ENCODE measurements at places on chromosomes 7 and 10.

GRCh38 chr7:41065663-41066062, 637.2 kb downstream of the INHBA start:
- DNase-seq, result no peak

GRCh38 chr7:845091-845490, 12.8 kb downstream of the SUN1 start:
- no peak for DNase-seq

GRCh38 chr10:123553810-123554430, 112.2 kb upstream of the GPR26 start:
- DNase-seq, result no peak

GRCh38 chr7:129923709-129924108, 29.1 kb downstream of the UBE2H start:
- no peak for DNase-seq

GRCh38 chr7:24334627-24335026, 50.6 kb downstream of the NPY start:
- no peak for DNase-seq

DNA sequence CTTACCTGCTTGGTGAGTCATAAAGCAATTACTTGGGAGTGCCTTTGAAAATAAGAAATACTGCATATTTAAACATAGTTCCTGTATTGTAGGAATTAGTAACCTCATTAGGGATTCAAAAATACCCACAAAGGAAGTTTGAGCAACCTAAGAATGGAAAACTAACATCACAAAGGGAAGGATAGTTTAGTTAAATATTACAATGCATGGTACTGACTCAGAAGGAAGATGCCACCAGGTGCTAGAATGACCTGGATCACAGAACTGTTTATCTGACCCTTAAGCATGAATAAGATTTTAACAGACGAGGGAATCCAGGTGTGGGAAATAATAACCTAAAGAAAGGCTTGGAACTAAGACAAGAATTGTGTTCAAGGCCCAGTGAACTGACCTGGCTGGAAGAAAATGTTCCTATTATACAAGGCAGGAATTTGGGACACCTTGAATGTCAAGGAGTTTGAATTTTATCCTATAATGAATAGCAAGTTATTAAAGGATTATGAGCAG, 106.4 kb downstream of the GSAP start:
- DNase-seq, result no peak

- DNase-seq, result no peak
Observed at GRCh38 chr10:73855413-73855812, 18.9 kb downstream of the CAMK2G start.

- no peak for DNase-seq
Observed at GRCh38 chr10:97180363-97180755, 5.4 kb downstream of the SLIT1 start.

GRCh38 chr7:29811586-29811985, 5.3 kb downstream of the WIPF3 start:
- no peak for DNase-seq

DNA sequence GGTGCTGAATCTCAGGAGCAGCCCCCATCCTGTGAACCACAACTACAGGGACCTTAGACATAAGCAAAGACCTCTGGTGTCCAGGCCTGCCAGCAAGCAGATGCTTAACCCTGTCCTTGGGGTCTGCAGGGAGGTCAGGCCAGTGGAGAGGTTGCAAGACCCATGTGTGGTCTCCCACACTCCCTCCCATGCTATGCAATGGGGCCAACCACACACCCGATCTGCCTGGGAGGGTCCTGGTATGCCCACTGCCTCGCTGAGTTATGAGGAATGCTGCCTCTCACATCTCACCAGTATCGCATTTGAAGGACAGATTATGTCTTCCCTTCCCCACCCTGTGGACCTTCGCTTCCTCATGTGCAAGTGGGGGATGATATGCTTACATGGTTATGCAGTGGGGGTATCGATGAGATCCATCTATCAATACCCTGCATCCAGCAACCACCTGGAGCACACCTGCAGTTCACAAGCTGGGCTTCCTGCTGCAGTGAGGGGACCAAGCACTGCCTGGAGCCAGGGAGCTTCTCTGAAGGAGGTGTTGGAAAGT, 191.6 kb downstream of the ZNF716 start:
- no peak for DNase-seq

DNA sequence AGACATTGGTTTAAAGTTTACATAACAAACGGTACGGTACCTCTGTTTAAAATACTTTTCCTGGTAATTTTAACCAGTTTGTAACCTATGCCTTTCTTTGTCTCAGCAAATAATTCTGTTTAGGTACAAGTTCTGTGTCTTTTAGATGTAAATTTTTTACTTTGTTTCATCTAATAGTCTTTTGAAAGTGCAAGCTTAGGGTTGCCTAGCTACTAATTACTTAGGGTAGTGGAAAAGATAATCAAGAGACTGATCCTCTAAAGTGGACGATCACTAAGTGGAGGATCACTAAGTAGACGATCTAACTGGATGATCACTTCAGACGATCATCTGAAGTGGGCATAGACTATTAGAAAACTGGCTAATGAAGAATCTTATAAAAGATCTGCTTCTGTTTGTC, 16.1 kb upstream of the FKBP9 start:
- no peak for DNase-seq

DNA sequence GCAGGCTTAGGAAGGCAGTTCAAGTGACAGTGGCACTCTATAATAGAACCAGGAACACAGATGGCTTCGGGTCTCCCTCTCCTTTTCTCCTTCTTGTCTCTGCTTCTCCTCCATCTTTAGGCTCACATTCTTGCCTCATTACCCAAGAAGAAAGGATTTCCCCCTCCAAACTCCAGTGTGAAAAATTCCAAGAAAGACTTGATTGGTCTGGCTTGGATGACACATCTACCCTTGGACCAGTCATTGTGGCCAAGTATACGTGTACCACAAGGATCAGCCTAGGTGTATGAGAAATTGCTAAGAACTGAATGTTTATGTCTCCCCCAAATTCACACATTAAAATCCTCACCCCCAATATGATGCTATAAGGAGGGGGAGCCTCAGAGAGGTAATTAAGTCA, 53.9 kb downstream of the PRTFDC1 start:
- no peak for DNase-seq

DNA sequence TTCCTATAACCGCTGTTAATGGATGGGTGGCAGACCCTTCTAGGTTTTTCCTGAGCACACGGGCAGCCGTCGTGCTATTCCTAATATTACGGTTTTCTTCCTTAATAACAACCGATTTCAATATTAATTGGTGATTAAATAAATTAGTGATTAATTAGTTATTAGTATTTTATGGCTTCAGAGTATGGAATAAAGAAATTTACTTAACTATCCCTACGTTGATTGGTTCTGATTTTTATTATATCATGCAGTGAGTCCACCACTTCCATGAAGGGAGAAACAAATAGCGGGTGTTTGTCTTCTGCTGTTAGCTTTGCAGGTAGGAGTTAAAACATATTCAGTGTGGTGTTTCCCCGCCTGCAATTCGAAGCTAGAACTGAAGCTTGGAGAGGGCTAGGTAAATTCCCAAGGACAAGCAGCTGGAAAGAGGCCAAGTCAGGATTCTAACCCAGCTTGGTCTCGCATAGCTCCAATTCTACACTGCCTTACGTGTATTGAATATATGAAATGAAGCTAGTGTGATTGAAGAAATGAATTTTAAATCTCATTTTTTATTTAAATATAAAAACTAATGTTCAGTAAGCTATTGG, 928 bp upstream of the CSTF2T start:
- peak; percentile 48 for DNase-seq

- no peak for DNase-seq
Observed at GRCh38 chr10:110916554-110917346, 2.2 kb downstream of the BBIP1 start.

- DNase-seq, result no peak
Observed at GRCh38 chr7:15723841-15724240, 37.4 kb upstream of the MEOX2 start.

- DNase-seq, result no peak
Observed at GRCh38 chr7:116610210-116610609, 61.8 kb upstream of the MET start.

GRCh38 chr7:138226745-138227279, 150.6 kb downstream of the AKR1D1 start:
- no peak for DNase-seq

DNA sequence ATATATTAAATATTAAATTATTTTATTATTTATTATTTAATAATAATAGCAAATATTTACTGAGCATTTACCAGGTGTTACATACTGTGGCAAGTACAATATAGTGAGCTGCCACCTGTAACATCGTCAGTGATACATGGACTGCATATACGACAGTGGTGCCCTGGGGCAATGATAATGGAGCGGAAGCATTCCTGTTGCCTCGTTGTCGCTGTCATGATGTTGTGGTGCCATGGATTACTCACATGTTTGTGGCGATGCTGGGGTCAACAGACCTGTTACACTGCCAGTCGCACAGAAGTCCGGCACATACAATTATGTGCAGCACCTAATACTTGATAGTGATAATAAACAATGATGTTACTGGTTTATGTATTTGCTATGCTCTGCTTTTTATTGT, 20.6 kb downstream of the CAMK1D start:
- DNase-seq, result no peak

DNA sequence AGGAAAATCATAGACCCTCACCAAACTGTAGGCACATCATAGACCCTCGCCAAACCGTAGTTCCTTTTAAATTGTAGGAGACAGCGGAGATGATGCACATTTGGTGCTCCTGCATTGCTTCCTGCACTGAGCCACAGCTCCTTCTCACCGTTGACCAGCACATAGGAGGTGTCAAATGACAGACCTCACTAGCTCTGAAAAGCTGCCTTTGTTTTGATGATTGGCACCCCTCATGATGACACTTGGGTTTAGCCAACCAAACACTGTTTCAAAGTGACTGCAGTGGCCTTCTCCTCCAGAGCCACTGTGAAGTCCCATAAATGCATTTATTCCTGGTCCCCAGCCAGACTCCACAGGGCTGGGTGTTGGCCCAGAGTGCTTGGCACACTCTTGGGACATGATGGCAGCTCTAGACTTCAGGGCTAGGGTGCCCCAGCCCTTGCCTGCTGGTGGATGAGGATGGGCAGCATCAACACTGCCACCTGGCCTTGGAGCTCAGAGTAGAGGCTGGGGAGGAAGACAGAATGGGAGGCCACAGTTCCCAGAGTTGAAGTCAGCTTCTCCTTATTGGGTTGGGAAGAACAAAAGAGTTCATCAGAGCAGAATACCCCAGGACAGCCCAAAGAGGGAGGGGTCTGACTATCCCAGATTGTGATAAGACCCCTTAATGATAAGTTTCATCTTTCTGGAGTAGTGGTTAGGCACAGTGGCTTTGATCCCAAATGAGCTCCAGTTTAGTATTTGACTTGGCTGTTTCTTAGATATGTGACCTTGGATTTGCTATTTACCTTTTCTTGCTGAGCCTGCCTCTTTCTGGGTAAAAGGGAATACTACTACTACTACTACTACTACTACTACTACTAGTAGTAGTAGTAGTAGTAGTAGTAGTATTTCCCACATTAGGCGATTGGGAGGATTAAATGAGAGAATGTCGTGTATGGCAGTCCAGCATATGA, 75.3 kb downstream of the MTPN start:
- DNase-seq, result no peak

DNA sequence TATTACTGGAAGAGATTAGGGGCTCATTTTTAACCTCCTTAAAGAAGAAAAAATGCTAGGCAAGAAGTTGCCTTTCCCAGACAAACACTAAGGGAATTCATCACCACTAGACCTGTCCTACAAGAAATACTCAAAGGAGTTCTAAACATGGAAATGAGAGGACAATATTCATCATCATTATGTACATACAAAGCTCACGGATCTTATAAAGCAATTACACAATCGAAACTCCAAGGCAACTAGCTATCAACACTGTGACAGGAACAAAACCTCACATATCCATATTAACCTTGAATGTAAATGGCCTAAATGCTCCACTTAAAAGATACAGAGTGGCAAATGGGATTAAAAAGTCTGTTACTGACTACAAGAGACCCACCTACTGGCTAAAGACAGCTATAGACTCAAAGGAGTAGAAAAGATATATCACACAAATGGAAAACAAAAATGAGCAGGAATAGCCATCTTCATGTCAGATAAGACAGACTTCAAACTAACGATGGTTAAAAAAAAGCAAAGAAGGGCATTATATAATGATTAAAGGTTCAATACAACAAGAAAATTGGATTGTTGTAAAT, 246.6 kb downstream of the ADRA2A start:
- DNase-seq, result no peak

Measured in right forelimb (tissue), 1 donor.